ENCODE measurements at places on chromosomes 12 and 14.

DNA sequence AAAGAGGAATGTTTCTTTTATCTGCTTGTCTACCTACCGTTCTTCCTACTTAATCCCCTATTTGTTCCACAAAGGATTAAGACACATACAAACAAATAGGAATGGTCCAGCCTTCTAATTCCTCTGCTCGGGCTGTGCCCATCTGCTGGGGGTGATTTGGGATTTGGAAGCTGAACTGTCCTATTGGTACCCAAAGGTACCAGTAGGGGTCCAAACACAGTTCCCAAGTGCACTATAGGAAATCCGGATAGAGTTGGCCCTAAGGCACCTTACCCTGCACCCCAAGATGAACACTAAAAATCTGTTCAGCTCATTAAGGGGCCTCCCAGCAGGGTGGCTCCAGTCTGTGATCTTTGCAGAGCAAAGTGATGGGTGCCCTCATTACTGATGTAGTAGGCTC is 566.9 kb downstream of the NRXN3 start:
- DNase-seq, result no peak

GRCh38 chr12:58804749-58805148 is 115.6 kb downstream of the LRIG3 start:
- DNase-seq, result no peak

- no peak for DNase-seq
Observed at GRCh38 chr12:95802482-95803270, 12.1 kb upstream of the NTN4 start.

- no peak for DNase-seq
Observed at GRCh38 chr12:12654691-12655460, 41.1 kb downstream of the GPR19 start.

- DNase-seq, result peak; percentile 31
Observed at GRCh38 chr12:1797011-1797901, 23.1 kb upstream of the LRTM2 start.

DNA sequence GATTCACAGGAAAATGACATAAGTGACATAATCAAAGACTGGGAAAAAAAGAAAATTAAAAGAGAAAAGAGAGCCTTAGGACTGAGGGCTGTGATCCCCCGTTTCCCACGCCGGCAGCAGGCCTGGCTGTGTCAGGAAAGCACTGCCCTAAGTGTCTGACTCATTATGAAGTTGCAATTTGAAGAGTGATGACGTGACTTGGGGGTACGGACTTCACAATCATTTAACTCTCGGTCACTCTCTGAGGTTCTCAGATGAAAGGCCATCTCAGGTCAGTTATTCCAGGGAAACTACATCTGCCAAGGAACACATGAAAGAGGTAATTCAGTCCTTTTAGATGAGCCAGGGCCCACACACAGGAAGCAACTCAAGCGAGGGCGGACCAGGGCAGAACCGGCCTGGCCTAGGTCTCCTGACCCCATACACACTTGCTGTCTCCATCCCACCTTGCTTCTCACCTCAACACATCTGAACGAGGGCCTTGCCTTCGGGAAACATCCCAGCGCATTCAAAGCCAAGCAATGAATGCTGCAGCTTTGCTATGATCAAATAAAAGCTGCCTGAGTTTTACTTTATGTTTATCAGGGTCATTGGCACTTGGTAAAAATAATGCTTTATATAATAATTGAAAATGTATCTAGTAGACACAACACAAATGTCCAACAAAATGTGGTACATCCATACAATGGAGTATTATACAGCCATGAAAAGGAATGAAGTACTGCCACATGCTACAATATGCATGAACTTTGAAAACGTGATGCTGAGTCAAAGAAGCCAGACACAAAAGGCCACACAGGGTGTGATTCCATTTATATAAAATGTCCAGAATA is 2.7 kb downstream of the SSH1 start:
- no peak for DNase-seq

GRCh38 chr12:117498880-117499279 is 137.5 kb upstream of the NOS1 start:
- DNase-seq, result no peak

DNA sequence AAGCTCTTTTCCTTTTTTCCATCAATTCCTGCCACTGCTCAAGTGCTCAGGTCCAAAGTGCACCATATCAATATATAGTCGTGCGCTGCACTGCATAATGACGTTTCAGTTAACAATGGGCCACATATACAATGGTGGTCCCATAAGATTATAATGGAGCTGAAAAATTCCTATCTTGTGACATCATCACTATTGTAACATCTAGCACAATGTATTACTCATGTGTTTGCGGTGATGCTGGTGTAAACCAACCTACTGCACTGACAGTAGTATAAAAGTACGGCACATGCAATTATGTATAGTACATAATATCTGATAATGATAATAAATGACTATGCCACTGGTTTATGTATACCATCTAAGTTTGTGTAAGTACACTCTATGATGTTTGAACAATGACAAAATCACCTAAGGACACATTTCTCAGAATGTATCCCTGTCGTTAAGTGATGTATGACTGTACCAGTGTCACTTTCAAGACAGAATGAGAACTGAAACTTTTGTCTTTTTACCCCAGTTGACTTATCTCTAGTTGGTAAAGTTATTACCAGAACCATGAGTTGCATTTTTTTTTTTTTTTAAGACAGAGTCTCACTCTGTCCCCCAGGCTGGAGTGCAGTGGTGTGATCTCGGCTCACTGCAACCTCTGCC is 53.7 kb upstream of the INSM2 start:
- DNase-seq, result no peak

- no peak for DNase-seq
Observed at GRCh38 chr14:50820786-50821509, 10.0 kb downstream of the NIN start.

GRCh38 chr12:10197879-10198278 is 14.8 kb upstream of the GABARAPL1 start:
- no peak for DNase-seq

GRCh38 chr14:96792591-96792990 is 4.6 kb upstream of the VRK1 start:
- no peak for DNase-seq

All from stimulated activated CD4-positive, alpha-beta T cell treated with anti-CD3 and anti-CD28 coated beads, Interleukin-1b, Interleukin-23, amount 100 ng/mL, for 1 hour (primary cell).